ENCODE measurements at places on chromosomes 5 and 9.

DNA sequence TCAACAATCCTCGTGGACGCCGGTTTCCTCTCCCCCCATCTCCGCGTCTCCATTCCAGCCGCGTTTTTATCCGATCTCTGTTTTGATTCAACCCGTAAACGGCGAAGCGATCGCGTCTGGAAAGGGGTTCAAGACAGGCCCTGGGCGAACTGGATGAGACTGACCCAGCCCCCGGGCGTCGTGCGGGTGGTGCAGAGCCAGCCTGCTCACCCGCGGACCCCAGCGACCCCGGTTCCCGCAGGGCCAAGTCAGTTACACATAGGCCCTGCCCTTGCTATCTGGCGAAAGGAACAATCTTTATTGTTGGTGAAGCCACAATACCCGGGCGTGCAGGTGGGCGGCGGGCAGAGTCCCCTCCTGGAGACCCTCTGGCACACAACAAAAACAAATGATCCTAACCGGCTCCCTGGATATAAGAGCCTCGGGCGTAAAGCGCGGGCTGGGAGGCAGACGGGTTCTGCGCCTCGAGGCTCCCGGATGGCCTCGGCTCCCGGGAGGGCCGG, 1.8 kb downstream of the TLX3 start:
- no peak for DNase-seq

- no peak for DNase-seq
Measured at GRCh38 chr5:137300411-137301240, 198.5 kb downstream of the SPOCK1 start.

GRCh38 chr5:42360056-42360455, 63.2 kb upstream of the GHR start:
- no peak for DNase-seq

DNA sequence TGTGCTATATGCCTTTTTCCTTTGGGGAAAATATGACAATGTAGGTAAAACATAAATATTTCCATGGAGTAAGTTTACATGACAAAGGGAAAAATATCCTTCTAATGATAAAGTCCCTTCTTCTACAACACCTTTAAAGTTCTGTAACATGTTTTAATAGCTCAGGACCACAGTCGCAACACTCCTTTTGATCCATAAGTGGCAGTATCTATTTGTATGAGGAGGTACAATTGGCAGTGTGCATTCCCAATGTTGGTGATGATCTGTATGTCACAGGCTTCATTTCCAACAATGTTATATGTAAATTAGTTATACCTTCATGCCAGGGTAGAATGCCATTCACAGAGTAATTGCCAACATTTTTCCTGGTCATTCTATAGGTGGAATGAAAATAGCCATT, 127.1 kb upstream of the CCNH start:
- DNase-seq, result no peak

DNA sequence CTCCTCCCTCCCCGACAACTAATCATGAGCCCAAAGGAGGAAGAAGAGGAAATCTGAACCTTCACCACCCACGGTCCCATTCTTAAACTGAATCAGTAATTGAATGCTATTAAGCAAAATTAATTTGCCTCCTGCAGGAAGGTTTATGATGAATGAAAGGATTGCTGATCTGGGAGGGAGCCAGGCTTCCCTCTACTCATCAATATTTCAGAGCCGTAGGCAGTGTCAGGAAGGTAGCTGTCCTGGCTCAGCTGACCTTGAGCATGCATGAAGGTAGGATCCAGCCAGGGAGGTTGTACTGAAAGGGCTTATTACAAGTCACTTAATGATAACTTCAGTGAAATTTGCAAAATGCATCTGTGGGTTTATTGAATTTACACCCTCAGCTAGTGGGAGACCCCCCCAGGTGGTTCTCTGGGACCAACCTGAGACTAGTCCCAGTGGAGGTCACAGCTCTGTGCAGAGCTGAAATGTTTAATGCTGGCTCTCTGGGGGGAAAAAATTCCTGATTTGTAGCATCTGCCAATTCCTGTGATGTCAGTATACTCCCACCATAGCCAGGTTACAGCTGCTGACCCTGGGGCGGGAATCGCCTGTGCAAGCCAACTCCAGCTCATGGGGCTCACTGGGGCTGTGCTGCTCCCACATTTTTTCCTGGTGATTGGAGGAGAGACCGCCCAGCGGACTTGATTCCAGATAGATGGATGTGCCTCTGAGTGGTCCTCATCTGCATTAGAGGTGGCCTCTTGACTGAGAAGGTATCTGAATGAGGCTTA, 47.9 kb upstream of the NCS1 start:
- no peak for DNase-seq

DNA sequence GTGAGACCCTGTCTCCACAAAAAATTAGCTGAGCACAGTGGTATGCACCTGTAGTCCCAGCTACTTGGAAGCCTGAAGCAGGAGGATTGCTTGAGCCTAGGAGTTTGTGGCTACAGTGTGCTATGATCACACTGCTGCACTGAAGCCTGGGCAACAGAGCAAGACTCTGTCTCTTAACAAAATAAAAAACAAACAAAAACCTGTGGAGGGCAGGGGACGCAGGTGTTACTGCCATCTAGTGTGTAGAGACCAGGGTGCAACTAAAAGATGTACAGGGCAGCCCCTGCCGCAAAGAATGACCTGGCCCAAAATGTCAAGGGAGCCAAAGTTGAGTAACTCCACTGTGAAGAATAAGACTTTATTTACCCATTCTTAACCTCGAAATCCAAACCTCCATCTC, 27.1 kb downstream of the ASPN start:
- no peak for DNase-seq

GRCh38 chr5:132444841-132445639, 45.5 kb downstream of the IRF1 start:
- DNase-seq, result no peak

DNA sequence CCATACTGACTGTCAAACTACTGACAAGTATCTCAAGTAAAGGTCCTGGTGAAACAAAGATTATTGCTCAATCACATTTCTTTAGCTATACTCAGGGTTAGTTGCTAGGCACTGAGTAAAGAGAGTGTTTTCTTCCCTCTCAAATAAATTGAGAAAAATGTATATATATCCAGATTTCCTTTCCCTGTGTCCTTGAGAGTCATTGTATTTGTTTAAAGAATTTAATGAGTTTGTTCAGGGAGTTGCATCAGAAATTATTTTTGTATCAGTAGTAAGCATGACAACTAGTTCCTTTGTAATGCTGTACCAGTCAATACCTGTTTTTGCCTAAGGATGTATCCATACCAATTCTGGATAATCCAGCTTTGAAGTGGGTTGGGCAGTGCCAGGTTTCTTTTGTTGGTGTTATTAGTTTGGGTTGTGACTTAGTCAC, 3.2 kb upstream of the ANKHD1 start:
- DNase-seq, result peak; percentile 57

- no peak for DNase-seq
Measured at GRCh38 chr5:138873466-138874221, 1.5 kb downstream of the LRRTM2 start.

All from AML-193 (cell line).